Fibroblast of the aortic adventitia (primary cell): ENCODE measurements at places on chromosomes 4 and X. TPM values are rescaled to one million over a fixed set of nuclear protein-coding genes. Genes with fewer than 3 reads are reported as not detected.

GRCh38 chrX:118345045-118345463 is 852 bp upstream of the WDR44 start:
- DNase-seq: no peak

ATOH1 gene
- total RNA-seq: not detected in 2 replicates

DNA sequence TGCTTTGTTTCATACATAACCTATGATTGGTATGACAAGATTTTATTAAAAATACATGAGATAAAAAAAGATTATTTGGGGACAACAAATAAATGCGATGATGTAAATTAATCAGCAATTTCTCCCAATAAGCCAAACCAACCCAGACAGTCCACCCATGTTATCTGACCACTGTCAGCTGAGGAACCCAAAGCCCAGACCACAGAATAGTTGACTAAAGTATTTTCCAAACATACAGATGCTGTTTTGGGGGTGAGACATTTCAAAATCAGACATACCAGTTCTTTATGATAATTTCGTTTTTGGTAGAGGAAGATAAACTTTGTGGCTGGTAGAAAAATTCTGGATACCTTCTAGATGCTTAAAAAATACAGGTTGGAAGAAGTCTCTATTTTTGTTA is 650.8 kb upstream of the FAM241A start:
- DNase-seq: no peak

- DNase-seq: no peak
Observed at GRCh38 chr4:79621061-79621460, 213.0 kb upstream of the GK2 start.

LRIT3 gene
- under 0.01 TPM in 1 of 2 replicates, not detected in the other for total RNA-seq

DNA sequence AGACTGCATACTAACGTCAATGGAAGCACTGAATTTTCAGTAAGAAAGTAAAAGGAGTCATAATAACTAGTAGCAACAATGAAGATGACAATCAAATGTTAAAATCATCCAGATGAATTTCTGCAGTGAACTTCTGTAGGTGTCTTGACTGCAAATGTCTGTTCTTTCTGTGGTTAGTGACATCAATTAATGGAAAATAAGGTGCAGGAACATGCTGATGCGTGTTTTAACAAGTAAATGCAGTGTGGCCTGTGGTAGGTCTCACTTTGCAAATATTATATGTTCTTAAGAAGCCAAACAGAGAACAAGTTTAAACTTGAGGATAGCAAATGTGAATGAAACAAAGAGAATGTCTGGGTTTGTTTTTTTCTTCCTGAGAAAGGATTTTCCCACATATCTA is 2.6 kb upstream of the DTHD1 start:
- DNase-seq: no peak

GAGE13 gene
- total RNA-seq: not detected in 2 replicates

DNA sequence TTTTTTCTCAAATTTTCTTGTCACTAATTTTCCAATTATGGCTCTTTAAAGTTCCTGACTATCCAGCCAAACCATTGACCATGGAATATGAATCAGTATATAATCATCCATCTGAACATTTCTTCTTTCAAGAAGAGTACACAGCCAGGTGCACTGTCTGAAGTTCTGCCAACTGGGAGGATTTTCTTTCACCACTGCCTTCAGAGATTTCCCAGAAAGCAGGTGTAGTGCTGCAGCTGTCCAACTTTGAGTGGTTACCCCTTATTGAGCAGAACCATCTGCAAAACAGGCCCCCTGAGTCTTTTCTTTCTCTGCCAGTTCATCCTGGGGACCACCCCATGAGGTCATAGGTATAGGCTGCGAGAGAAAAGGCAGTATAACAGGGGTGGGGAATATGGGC is 1213.2 kb downstream of the RAPGEF2 start:
- no peak for DNase-seq

DNA sequence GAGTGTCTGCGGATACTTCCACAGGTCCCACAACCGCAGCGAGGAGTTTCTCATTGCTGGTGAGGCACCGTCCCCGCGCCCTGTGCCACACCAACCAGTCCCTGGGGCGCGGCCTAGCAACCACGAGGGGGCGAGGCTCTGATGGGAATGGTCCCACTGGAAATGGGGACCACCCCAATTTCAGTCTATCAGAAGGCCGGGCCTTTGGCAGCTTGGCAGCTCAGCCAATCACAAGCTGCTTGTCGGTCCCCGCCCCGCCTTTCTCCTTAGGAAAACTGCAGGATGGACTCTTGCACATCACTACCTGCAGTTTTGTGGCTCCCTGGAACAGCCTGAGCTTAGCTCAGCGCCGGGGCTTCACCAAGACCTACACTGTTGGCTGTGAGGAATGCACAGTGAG is 3.0 kb downstream of the TIMP1 start:
- no peak for DNase-seq

DNA sequence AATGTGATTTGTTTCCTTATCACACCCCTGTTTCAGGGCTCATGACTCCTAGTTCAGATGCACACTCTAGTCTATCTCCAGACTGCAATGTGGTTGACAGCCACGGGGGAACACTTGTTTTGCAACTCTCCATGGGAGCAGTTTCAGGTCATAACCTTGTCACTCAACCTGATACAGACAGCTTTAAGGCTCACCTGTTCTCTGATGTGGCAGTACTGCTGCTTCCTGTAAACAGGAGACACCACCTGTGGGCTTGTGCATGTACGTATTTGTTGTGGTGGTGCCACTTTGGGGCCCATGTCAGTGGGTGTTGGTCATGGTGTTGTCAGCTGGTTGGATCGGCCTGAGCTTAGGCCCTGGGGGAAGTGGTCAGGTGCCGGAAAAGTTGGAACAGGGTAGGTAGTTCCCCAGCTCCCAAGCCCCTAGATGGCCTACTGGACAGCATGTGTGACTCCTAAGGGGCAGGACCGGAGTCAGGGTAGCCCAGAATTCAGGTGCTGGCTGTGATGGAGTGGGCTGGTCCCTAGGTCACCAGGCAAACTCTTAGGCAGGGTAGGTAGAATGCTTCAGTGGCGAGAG is 46.2 kb downstream of the FAM9B start:
- DNase-seq: no peak

GUCY1A1 gene
- 0.09 and 2.4 TPM in 2 replicates for total RNA-seq

- DNase-seq: peak; percentile 48
Observed at GRCh38 chr4:143389579-143390195, 53.0 kb downstream of the GAB1 start.

SOWAHD gene
- total RNA-seq: not detected in 2 replicates

AMTN gene
- not detected in 2 replicates for total RNA-seq

AKAP14 gene
- total RNA-seq: not detected in 2 replicates

DNA sequence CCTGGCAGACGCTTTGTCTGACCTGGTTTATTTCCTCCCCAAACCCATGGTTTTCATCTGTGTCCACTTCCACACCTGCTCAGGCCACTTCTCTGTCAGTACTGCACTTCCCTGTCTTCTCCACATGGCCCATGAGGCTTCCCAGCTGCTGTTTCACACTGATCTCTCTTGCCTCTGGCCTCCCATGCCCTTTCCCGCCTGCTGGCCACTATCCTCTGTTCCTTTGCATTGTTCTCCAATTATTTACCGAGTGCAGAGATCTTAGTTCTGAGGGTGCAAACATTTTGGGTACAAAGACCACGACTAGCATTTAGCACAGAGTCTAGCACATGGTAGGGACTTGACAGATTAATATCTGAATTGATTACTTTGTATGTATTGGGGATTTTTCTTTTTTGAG is 174.8 kb upstream of the NPY2R start:
- no peak for DNase-seq

- DNase-seq: no peak
Observed at GRCh38 chr4:174583056-174583455, 60.8 kb upstream of the HPGD start.

DNA sequence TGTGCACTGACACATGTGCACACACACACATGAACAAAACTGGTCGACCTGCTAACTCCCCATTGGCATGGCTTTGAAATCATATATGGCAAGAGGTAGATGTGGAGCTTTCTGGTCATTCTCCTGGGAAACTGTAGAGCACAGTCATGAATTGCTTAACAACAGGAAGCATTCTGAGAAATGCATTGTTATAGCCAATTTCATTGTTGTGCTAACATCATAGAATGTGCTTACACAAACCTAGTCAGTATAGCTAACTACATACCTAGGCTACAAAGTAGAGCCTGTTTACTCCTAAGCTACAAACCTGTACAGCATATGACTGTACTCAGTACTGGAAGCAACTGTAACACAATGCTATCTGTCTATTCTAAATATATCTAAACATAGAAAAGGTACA is 134.2 kb upstream of the SH3RF1 start:
- DNase-seq: peak; percentile 87

GRCh38 chr4:99863-100262 is 24.4 kb upstream of the ZNF718 start:
- DNase-seq: peak; percentile 4

HPGD gene
- total RNA-seq: 2.7 TPM in 1 of 2 replicates, not detected in the other

DNA sequence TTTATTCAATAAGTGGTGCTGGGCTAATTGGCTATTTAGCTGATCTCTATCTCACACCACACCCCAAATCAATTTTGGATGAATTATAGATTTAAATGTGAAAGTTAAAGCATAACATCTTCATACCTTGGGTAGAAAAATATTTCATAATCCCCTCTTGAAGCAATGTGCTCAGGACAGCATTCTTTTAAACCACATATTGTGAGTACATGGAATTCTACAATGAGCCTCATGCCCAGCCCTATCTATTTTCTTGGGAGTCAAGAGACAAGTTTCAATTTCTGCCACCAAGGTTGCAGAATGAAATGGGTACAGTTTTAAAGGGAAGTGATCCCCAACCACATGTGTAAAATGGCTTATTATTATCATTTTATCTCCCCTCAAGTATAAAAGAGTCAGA is 30.6 kb upstream of the GPRIN3 start:
- DNase-seq: no peak

DNA sequence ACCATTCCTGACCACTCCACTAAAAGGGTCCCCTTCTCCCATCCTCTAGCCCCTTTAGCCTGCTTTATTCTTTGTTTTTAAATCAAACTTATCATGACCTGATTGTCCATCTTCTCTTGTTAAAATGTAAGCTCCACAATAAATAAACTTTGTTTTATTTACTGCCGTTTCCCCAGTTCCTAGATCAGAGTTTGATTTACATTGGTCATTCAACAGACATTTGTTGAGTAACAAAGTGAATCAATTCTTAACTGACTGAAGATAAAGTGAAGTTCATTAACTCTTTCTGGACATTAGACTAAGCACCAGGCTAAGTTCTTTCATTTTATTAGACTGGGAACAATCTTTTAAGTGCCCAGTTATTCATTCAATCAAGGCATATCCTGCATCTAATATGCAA is 263.2 kb upstream of the FTHL17 start:
- no peak for DNase-seq

ABCG2 gene
- total RNA-seq: 0.90 and 7.0 TPM in 2 replicates

GRCh38 chr4:78747475-78747922 is 28.7 kb upstream of the BMP2K start:
- no peak for DNase-seq

GRCh38 chr4:13705521-13706041 is 78.1 kb upstream of the BOD1L1 start:
- no peak for DNase-seq

DUSP9 gene
- total RNA-seq: not detected in 2 replicates

- no peak for DNase-seq
Observed at GRCh38 chr4:83205760-83206159, 78.8 kb downstream of the COQ2 start.

- DNase-seq: no peak
Observed at GRCh38 chr4:170336238-170336775, 246.6 kb upstream of the AADAT start.
